ENCODE measurements at places on chromosomes 12 and 14.

DNA sequence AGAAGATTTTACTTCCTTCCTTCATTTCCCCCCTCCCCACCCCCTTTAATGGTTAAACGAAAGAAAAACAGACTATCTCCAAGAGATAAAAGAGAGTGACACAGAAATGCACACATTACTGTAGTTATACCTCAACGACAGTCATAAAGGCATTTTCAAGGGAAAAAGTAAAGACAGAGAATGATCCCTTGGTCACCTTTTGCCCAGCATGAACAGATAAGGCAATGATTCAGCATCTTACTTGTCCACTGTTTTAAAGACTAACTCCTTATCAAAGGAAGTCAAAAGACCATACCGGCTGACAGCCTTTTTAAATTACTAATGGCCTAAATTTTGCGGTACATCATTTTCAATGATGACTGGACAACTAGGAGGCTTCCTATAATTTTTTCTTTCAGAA is 326.6 kb downstream of the PAWR start:
- DNase-seq, result no peak

GRCh38 chr14:24064091-24064795 is 7.1 kb upstream of the CPNE6 start:
- no peak for DNase-seq

GRCh38 chr14:60965402-60965801 is 15.5 kb downstream of the TRMT5 start:
- no peak for DNase-seq

DNA sequence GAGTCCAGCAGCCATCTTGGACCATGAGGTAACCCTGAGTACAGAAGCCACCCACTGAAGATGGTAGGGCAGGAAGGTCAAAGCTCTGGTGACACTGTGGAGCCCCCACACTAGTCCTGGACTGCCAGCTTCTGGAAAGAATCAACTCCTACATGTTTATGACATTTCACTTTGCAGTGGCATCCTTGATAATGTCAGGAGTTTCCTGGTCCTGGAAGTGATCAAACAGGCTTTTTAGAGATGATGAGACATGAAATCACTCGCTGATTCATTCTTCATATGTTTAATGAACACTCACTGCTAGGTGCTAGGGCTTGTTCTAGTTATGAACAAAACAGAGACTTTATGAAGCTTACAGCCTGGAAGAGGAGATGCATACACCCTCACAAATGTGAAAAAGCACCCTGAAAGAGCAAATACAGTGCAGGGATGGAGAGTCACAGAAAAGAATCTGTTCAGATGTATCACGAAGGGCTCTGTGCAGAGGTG is 15.8 kb upstream of the HNF1A start:
- DNase-seq, result no peak

DNA sequence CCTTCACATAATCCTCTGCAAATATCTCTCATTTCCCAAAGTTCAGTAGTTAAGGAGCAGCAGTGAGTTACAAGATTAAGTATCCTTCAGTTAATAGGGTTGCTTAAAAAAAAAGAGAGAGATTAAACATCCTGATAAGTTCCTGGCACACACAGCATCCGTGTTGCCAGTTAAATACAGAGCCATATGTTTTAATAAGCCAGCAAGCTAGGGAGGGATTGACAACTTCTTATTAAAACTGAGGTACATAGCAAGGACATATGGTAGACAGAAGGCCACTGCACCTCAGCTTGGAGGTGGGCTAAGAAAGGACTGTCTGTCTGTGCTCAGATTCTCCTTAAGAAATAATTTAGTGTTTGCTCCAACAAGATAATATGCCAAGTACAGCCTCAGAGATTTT is 9.6 kb upstream of the TMEM30B start:
- DNase-seq, result no peak

GRCh38 chr12:2393016-2393415 is 340.2 kb downstream of the CACNA1C start:
- DNase-seq, result no peak

DNA sequence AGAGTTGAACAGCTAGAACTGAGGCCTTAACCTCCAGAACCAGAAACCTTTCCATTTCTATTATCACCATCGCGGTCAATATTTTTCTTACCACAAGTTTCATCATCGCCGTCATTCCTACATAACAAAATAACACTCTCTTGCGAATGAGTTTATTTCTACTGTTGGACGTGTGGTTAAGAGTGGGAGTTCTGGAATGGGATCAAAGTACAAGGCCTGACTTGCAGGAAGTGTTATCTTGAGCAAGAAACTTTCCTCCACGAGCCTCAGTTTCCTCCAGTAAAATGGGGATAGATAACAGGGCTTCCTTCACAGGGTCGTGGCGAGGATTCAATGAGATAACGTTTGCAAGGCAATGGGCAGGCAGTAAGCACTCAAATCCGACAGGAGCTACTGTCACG is 652 bp downstream of the SART3 start:
- DNase-seq, result no peak

- DNase-seq, result no peak
Measured at GRCh38 chr12:64029013-64029857, 184.7 kb downstream of the SRGAP1 start.

DNA sequence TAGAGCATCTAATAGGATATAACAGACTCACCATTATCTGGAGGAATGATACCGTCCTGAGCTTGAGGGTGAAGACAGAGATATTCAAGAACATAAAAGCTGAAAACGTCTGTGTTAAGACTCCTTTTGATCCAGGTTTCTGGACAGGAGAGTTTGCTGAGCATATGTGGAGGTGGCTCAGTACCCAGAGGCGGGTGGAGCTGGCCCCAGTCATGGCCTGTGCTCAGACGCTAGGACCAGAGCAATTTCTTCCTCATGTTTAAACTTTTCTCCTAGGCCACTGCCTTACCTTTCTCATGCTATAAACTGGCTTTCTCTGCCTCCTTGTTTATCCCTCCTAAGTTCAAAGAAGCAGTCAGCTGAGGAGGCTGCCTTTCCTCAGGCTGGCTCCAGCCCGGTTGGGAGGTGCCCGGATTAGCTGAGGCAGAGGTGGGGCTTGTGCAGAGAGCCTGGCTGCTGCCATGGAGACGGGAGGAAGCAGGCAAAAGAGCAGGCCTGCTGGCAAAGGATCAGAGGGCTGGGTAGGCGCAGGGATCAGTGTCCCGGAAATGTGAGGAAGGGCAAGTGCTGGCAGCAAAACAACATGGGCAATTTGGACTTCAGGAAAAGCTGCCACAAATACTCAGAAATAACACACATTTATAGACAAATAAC is 13.7 kb downstream of the COA8 start:
- no peak for DNase-seq

- DNase-seq, result no peak
Measured at GRCh38 chr12:77830583-77831351, at the start of gene NAV3. TSS of gene NAV3 (plus strand) at chr12:77830894. CDS start at chr12:77831462, 568 bp downstream.

- DNase-seq, result no peak
Measured at GRCh38 chr12:6839482-6840201, 1.1 kb upstream of the GNB3 start.

DNA sequence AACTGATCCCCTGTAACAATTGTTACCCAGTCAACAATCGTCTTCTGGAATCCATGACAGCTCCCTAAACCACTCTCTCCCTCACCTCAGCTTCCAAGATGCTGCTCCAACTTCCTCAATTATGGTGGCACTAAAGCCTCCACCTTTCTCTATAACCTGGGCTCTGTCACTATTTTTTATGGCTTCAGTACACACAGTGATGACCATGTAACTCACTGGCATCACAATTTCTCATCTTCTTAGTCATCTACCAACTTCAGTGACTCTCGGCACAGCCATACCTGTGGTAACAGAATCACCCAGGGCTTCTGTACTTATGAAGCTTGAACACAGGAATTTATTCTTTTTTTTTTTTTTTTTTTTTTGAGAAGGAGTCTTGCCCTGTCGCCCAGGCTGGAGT is 32.0 kb upstream of the NPAS3 start:
- no peak for DNase-seq

DNA sequence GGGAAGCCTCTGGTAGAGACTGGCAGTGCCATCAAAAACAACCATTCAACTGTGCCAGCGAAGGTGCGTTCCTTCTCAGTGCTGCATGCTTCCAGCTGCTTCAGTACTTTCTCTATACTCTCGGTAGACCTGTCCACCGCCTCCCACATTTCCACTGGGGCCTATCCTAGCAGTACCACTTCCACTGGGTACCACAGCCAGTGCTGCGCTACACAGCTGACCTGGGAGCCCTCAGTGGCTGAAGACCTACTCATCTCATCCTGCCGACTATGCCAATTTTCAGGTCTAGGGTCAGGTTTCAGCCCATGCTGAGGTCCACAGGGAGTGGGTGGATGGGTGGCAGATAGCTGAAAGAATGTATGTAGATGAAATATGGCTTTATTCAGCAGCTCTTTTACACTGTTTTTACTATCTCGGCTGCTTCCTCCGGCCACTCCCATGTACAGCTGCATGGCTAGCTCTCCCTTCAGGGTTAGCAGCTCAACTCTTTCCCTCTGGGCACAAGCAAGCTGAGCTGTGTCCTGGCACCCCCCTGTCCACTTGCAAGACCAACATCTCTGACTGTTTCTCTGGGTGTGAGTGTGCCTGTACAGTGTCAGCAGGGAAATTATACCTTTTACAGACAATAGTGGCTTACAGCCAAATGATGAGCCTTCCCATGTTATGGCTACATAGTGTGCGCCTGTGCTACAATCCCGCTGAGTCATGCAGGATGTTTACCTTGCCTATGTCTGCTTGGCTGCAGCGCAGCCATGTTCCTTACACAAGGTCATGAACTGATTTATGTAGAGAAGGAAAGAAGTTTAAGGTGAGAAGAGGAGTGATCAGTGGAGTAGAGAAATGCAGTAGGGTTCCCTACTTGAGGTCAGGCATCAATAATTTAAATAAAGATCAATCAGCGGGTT is 125.7 kb upstream of the DDHD1 start:
- DNase-seq, result no peak

DNA sequence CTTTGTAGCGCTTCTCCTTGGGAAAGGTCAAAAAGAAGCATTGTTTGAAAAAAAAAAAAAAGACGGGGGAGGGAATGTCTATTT is at the start of gene LMO3:
LMO3 (minus strand) TSS at position 46 of the 84 bp plus-strand sequence. CDS start 5,302 bp downstream, outside the sequence.
- no peak for DNase-seq

- DNase-seq, result peak; percentile 52
Measured at GRCh38 chr12:4164559-4165558, 108.7 kb upstream of the CCND2 start.

- DNase-seq, result no peak
Measured at GRCh38 chr12:57630891-57631433, 2.0 kb downstream of the B4GALNT1 start.

DNA sequence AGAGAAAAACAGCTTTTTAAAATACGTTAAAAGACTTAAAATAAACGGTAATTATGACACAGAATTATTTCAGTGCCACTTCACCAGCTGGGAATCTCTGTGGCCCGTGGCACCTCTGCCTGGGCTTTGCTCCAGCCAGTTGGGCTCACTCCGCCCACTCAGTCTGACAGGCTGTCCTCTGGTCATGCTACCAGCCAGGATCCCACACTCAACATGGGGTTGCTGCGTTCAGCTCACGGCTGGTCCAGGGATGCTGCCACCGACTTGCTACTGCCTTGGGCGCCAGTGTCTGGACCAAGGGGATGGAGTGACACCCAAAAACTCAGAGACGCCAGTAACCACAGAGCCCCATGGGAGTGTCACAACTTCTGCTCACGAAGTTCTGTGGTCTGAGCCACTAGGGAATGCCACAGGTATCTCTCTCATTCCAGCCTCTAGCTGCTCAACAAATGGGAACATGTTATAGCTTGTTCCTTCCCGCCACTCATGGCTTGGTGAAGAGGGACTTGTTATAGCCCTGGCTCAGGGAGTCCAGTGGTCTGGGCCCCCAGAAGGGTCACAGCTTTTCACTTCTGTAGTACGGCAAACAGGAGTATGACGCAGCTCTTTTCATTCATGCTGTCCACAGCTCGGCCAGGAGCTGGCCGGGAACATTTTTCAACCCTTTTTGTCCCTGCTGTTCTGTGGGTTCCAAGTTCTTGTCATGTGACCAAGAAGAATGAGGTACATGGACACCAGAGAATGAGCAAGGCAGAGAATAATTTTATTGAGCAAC is 23.4 kb upstream of the ATXN7L3B start:
- no peak for DNase-seq

DNA sequence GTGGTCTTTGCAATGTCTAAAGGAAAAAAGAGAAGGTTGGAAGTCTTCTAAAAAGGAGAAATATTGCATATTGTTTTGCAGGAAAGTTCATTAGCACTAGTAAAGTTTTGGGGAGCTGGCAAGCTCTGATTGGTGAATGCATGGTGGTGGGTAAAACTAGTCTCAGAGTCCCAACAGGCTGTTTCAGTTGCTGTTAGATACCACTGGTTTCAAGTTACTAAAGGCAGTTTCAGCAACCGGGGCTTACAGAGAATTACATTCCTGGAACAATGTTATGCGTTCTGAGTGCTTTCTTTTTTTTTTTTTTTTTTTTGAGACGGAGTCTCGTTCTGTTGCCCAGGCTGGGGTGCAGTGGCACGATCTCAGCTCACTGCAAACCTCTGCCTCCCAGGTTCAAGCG is 208.2 kb downstream of the EPS8 start:
- DNase-seq, result no peak

GRCh38 chr14:93329965-93330608 is 2.7 kb downstream of the BTBD7 start:
- no peak for DNase-seq

- no peak for DNase-seq
Measured at GRCh38 chr14:63705561-63706070, 22.2 kb downstream of the SGPP1 start.

DNA sequence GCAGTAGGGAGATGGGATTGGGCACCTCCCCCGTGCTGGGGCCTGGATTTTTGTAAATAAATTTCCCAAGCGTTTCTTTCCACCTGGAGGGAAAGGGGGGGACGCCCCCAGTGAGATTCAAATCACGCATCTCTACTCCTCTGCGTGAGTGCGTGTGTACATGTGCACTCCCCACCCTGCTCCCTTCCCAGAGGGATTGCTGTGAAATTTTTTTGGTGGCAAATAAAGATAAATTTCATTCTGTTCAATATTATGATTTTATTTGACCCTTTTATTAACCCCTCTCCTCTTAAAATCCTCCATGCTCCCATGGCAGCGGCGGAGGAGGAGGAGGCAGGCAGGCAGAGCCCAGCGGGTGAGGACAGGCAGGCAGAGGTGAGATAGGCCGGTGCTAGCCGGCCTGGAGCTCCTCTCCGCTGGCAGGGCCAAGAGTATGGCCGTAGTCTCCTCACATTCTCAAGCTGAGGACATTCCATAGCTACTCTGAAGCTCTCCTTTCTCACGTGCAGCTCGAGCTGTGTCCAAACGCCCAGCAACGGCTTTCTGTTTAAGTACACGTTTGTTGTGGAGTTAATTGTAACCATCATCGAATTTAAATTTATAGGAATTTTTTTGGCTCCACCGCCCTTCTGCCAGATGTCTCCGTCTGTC is 1.5 kb upstream of the HOTAIR start:
- DNase-seq, result no peak

- DNase-seq, result no peak
Measured at GRCh38 chr12:50419112-50419909, 18.6 kb downstream of the LARP4 start.

DNA sequence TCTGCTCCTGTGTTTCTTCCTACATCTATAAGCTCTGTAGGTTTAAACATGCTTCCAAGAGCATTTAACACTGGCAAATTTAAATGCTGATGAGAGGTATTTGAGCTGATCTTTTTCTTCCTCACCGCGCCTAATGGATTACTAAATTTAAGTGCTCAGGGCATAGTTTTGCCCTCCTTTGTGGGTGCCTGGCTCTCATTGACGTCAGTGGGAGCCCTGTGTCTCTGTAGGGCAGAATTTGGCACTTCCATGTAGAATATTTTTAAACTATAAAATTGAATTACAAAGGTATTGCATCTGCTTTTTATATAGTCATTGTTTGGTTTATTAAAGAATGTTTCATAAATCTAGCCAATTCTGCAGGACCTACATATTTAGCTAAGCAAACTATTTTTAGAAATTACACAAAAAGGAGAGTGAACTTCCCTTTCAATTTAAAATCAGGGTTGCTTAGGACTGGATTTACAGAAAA is 444.8 kb downstream of the AEBP2 start:
- no peak for DNase-seq

- no peak for DNase-seq
Measured at GRCh38 chr12:114168061-114168460, 201.9 kb upstream of the RBM19 start.

Measured in stimulated activated CD8-positive, alpha-beta memory T cell treated with anti-CD3 and anti-CD28 coated beads, Interleukin-7, amount 100 ng/mL, for 4 hours (primary cell).